NCI-H460 (cell line): ENCODE measurements at places on chromosomes 11 and 22. TPM values are rescaled to one million over a fixed set of nuclear protein-coding genes. Genes with fewer than 3 reads are reported as not detected.

DNA sequence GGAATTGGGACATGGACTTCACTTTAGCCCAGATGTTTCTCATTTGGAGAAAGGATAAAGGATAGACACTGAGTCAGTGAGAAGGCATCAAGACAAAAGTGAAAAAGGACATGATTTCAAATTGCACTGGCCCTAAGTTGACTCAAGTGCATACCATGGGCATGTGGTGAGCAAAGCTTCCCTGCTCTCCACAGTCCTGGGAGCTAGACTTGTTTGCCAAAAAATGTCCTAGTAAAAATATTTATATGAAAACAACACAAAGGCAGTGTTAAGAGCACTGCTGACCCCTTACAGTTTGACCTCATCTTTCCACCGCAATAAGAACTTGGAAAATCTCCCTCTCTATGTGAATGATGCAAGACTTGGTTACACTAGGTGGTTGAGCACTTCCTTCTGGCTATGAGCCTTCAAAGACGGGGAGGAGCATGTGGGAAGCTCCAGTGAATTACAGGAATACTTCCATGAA, 46.5 kb upstream of the FIBIN start:
- no peak for DNase-seq

GRCh38 chr11:73213196-73214143, 4.6 kb upstream of the P2RY2 start:
- no peak for DNase-seq

DNA sequence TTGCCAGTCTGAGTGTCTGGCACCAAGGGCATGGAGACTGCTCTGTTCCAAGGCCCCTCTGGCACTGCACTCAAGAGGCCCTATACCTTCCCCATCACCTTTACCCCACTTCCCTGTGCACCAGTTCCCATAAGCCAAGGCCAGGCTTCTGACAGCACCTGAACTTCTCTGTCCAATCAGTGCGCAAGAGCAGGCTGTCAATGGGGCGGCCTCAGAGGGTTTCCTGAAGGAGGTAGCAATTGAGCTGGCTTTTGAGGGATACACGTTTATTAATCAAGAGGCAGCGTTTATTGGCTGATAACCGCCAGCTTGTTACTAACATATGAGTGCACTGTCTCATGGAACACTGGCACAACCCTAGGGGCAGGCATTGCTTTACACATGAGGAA, 2.1 kb downstream of the SH3BP1 start:
- no peak for DNase-seq

- no peak for DNase-seq
Measured at GRCh38 chr11:75759832-75760231, 8.7 kb upstream of the DGAT2 start.

- no peak for DNase-seq
Measured at GRCh38 chr11:130180491-130180890, 20.9 kb downstream of the ST14 start.

UPK3A gene
- not detected in 2 replicates for total RNA-seq

DNA sequence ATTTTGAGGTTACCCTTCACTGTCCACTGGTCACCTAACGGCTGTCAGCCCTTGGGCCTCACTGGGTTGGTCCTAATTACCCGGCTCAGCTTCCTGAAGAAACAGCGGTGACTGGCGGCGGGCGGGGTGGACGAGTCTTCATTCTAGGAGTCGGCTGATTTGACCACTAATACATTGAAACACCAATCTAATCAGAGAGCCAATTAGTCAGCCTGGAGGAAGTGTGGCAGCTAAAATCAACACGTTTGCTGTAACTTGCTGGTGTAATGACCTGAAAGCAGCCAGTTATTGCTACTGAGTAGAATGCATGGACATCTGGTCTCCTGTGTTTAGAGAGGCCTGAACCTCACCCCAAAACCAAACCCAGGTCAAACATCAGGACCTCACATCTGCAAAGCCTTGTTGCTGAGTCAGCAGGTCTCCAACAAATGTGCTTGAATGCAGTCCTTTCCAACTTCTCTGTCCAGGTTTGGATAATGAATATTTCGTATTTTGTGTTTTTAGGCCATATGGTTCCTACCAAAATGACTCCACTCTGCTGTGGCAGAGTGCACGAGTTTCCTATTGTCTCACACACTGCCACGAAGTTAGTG, 496.4 kb downstream of the BRD1 start:
- DNase-seq = no peak

DGCR6 gene
- total RNA-seq = 0.35 and 3.0 TPM in 2 replicates

MFNG gene
- not detected in 2 replicates for total RNA-seq

- DNase-seq = no peak
Measured at GRCh38 chr11:132901638-132902471, 630.4 kb downstream of the OPCML start.

GRCh38 chr11:126523441-126524205, 168.1 kb downstream of the ST3GAL4 start:
- no peak for DNase-seq

- DNase-seq = no peak
Measured at GRCh38 chr11:82995754-82996398, 75.8 kb downstream of the RAB30 start.

DNA sequence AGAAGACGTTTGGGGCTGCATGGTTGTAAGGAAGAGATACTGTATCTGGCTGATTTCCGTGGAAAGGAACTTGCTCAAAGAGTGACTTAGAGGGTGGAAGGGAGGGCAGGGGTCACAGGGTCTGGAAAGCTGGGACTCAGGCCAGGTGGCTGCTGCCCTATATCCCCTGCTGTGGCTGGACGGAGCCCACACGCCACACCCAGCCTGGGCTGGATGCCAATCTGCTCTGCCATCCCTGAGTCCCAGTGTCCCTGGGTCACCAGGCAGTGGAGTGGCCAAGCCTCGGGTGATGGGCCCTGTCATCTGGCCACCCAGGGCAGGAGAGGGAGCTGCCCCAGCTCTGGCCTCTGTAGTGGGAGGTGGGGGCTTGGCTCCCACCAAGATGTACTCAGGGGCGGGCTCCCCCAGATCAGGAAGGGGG, 26.5 kb upstream of the KRTAP5-7 start:
- DNase-seq = no peak

MICAL3 gene
- 11.3 and 15.2 TPM in 2 replicates for total RNA-seq

ESAM gene
- total RNA-seq = 0.15 and 0.23 TPM in 2 replicates

OR2AT4 gene
- total RNA-seq = not detected in 2 replicates

PGM2L1 gene
- total RNA-seq = 2.1 TPM in 2 replicates

INPP5J gene
- total RNA-seq = 0.35 and 0.54 TPM in 2 replicates

GRCh38 chr11:73431396-73431795, 55.2 kb downstream of the RELT start:
- no peak for DNase-seq

PANX2 gene
- 4.2 and 4.7 TPM in 2 replicates for total RNA-seq

PDGFD gene
- total RNA-seq = 0.02 TPM in 1 of 2 replicates, not detected in the other

CD3E gene
- not detected in 2 replicates for total RNA-seq

DNA sequence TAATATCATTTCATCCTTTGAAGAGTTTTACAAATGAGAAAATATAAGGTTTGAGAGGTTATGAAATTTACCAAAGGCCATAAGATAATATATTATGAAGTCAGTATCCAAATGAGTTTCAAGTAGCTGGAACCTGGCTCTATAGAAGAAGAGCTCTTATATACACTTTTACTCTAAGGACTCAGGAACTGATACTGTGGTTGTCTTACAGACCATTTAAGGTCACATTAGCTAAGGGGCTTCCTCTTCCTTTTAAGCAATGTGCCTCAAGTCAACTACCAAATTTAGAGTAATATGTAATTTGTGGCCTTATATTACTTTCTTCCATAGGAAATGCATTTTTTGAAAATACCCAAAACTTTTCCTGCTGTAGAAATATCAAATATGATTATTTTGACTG, 369.3 kb downstream of the DLG2 start:
- DNase-seq = no peak

- DNase-seq = peak; percentile 5
Measured at GRCh38 chr11:11789735-11790369, 51.9 kb upstream of the USP47 start.

KIF18A gene
- total RNA-seq = 35.0 and 35.1 TPM in 2 replicates

DNA sequence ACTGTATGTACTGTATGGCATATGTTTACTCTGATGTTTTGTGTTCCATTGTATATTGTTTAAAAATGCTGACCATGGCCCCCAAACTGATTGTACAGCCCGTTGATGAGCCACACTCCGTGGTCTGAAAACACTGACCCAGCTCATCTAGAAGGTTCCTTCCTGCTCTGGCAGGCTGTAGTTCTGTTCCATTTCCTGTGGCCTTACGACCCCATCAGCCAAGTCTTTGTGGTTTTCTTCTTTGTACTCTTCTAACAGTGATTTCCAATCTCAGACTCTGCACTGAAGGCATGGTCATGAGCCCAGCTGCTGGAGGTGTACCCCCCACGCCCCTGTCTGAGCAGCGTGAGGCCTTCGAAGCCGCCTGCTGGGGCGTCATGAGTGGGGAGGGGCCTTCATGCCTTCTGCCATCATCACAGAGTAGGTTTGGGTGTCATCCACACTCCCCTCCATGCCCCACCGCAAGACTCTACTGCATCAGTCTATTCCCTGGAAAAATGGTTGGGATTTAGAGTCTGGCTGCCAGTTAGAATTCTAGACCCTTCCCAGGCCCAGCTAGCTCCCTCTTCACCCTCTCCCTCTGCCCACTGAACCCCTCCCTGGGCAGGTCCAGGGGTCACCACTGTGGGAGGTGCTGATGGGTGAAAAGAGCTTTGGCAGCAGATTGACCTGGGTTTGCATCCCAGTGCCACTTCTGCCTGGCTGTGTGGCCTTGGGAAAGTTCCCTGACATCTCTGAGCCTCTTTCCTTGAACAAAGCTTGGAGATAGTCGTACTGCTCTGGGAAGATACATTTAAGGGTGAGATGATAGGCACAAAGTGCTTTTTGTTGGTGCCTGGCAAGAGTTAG, 11.3 kb upstream of the C11orf96 start:
- no peak for DNase-seq

- DNase-seq = no peak
Measured at GRCh38 chr11:20084921-20085814, 75.1 kb downstream of the DBX1 start.

DNA sequence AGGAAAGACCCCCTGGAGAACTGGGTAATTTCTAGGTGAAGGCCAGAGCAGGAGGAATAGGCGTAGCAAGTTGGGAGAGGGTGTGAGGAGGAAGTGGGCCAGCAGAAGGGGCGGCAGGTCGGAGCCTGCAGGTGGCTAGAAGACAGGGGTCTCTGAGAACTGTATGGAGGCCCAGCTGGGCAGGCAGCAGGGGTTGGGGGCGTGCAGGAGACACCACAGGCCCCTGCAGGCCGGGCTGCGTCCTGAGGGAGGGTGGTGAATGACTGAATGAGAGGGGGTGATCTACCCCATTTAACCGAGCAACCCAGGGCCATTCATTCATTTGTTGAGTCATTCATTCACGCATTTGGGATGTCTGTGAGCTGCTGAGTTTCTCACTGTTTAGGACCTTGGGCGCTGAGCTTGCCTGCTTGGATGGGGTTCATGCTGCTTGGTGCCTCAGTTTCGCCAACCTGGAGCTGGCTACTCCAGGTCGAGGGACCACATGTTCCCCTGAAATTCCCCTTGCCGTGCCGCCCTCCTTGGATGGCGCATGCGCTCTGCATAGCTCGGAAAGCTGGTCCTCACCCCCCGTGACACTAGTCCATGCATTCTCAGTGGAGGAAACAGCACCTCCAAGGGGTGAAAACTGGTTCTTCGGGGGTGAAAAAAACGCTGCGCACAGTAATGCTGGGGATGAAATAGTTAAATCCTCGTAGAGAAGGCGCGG, 15.6 kb downstream of the MPPED1 start:
- no peak for DNase-seq

PGA5 gene
- not detected in 2 replicates for total RNA-seq

DNA sequence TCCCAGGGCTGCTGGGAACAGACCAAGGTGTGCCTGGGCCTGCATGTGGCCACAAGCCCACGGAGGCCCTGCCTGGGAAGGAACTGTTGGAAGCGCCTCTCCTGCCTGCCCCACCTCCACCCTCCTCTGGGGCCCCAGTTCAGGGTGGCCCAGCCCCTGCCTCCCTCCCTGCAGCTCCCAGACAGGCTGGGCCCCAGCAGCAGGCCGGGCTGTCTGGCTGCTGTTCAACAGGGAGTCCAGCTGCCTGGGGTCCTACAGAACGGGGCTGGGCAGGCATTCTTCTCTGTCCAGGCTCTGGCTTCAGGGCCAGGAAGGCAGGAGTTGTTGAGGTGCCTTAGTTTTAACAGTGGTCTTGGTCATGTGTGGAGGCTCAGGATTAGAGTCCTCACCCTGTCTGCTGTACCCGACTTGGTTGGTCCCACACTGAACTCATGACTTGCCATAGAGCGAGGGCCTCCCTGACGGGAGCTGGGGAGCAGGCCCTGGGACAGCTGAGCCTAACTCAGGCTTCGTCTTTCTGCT, 11.8 kb downstream of the PRDM11 start:
- no peak for DNase-seq

- no peak for DNase-seq
Measured at GRCh38 chr11:70646272-70647049, 248.1 kb downstream of the CTTN start.

DNA sequence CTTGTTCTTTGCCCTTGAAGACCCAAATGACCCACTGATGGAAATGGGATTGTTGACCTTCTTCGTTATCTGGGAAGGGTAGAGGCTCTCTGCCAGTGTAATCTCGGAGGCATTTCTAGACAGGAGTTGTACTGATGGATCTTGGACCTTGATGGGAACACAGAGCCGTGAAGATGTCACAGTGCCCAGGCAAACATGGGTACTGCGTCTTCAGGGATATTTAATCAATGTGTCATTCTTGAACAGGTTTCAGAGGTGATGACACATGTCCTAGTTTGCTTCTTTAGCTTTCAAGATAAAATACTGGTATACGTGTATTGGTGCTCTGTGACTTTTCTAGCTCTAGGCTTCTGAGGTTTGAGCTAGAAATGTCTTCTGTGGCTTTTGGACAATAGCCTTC, 6.2 kb downstream of the LDLRAD3 start:
- DNase-seq = no peak

DNA sequence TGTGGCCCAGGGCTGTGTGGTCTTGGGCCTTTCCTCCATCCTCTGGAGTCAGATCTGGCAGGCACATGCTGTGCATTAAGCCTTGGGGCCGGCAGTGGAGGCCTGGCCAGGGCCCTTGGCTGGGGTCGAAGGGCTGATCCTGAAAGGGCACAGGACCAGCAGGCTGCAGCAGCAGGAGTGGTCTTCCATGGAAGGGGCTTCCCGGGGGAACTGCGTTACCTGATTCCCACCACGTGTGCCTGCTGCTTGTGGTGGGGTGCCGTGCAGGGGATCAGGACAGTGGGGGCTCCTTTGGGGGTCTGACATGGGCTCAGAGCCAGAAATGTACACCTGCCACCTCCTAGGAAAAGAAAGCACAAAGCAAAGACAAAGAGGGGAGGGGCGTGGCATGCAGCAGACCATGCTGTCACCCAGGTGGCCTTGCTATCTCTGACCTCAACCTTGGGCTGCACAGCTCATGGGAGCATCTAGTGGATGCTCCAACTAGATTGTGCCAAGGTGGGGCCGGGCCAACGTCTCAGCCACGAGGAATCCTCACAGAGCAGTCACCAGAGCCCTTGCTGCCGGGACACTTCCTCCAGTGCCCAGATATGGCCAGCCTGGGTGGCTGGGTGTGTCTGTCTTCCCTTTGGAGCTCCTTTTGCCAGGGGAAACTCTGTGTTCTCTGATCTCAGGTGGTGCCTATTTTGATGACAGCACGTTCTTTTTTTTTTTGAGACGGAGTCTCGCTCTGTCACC, 17.9 kb upstream of the YPEL1 start:
- no peak for DNase-seq
